T follicular helper cell (primary cell): ENCODE measurements at places on chromosomes 1 and 21.

DNA sequence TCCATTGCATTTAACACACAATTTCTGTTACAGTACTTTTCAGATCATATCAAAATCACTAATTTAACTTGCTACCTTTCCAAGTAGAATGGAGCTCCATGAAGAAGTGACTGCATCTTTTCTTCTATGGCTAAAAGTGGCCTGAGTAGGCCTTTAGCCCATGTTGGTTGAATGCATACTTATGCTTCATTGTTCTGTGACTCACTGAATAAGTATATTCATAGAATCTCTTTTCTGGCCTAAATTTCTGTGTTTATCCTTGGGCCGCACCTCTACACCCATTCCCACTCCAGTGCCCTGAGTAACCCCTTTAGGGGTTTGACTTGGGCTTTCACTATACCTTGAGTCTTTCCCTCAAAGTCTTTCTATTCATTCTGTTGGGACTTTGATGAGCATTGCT is 42.1 kb upstream of the ARHGAP29 start:
- DNase-seq, result no peak

DNA sequence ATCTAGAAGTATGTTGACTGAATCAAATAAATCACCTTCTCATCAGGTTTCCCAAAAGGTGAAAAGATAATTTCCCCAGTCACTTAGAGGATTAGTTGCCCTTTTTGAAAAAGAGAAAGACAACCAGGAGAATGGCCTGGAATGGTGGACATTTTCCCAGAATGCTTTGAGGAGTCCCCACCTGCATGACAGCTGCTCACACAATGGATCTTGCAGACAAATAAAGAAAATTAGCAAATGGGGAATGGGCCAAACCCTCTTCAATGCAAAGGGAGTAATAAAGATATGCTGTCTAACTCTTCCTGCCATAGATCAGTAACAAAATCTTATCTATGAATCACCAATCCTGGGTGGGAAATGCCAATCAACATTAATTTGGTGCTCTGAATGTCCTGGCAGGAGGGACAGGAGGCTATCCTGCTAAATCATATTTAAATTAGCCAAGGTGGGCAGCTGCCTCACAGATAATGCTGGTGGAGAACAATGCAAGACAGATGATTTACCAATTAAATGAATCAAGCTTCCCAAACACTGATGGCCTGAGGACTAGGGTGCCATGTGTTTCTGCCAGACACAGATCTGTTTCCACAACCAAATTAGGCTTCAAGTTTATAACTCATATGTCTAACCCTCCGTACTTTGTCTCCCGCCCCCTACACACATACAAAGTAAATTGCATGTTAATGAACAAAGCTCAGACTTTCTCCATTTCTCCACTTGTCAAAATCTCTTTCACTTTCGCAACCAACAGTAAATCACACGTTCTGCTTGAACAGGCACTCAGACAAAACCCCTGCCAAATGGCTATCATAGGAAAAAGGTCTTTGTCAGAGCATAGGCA is 488.0 kb upstream of the PLXNA2 start:
- DNase-seq, result no peak

GRCh38 chr1:104132382-104132973 is 382.8 kb downstream of the AMY1C start:
- no peak for DNase-seq

DNA sequence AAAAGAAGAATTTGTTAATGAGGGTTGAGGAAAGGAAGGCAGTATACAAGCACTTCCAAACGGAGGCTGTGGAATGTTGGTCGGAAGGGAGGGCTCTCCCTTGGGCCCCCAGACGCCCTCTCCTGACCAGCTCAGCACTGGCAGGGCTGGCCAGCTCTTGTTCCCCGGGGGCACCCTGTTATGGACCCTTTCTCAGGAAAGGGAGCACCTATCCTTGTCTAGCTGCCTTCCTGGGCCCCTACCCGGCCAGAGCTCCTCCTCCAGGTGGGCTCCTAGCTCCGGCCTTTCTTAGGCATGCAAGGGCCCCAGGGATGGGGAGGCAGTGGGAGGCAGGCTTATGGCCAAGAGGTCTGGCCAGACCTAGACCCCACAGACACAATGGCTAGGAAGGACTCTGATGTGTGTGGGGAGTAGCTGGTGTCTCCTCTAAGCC is 926 bp downstream of the BLACAT1 start:
- no peak for DNase-seq

DNA sequence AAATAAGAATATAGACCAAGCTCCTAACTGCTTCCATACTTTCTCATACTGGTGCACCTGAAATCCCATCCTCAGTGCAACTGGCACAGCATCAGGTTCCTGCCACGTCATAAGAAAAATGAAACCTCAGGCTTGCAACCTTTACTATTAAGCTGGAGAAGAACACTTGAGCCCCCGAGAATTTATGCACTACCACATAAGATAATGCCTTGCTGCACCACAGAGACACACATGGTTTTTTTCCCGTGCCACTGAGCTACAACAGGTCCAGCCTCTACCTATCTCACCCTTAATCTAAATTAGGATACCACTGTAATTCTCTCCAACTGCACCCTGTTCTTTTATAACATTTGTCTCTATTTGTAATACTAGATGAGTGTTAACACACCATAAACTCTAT is 174.5 kb downstream of the DENND1B start:
- DNase-seq, result no peak
